ENCODE measurements at places on chromosomes 5 and 9.

GRCh38 chr9:106065579-106066214 lies 371.4 kb downstream of the TMEM38B start:
- no peak for DNase-seq

GRCh38 chr5:153624451-153624765 lies 133.9 kb downstream of the GRIA1 start:
- DNase-seq = no peak

DNA sequence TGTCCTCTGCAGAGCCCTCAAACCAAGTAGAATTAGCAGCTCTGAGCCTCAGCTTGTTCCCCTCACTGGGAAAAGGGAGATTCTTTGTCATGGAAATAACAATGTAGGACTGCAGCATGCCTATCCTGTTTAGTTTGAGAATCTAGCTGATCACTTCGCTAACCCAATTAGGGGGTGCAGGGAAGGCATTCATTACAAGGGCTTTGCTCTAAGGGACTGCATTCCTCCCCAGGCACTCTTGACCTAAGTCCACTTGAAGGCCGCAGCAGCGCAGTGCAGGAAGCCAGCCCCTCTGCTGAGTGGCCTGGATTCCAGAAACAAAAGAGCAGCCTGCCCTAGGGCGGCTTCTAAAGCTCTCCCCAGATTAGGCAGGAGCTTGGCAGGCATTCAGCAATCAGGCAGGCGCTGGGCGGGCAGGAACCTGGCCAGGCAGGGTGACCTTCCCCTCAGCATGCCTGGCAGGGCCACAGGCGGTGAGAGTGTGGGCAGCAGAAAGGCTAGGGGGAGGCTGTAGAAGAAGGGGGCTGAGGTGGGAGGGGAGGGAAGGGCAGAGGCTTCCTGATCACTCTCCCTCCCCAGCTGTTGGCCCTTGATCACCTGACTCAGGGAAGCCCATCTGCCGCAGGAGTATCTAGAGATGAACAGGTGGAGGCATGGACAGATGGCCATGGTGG lies 24.8 kb downstream of the CCNJL start:
- DNase-seq = peak; percentile 36

- DNase-seq = no peak
These were observed 283.0 kb upstream of the ITGA1 start for GRCh38 chr5:52504584-52505240.

DNA sequence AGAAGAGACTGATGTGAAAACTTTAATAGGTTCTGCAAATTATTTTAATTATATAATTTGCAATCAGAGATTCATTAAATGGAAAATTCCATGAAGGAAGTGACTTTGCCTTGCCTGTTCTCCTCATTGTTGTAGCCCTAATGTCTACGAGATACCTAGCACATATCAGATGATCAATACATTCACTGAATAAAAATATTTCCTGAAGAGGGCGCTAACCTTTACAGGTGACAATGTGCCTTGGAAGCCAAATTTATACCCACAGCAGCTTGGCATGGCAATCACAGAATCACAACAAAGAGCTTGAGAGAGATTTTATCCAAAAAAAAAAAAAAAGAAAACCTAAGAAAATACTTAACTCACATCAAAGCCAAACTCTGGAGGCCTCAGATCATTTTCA lies 17.4 kb downstream of the HAUS6 start:
- DNase-seq = no peak

DNA sequence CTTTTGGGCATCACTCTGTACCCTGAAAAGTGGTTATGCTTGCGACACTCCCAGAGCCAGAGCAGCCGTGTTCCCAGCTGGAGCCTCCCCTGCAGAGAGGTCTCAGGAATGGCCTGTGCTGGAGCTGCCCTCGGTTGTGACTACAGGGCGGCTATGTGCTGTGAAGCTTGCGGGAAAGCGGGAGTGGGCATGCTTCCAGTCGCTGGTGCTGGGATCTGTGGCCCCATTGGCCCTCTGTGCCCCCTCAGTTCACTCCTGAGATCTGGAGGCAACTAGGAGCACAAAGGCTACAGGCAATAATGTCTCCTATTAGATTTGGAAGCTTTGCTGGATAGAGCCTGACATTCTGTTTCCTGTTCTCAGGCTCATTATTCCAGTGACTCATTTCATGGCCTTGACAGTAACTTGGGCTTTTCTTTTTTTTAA lies 56.9 kb downstream of the GPR107 start:
- DNase-seq = no peak

DNA sequence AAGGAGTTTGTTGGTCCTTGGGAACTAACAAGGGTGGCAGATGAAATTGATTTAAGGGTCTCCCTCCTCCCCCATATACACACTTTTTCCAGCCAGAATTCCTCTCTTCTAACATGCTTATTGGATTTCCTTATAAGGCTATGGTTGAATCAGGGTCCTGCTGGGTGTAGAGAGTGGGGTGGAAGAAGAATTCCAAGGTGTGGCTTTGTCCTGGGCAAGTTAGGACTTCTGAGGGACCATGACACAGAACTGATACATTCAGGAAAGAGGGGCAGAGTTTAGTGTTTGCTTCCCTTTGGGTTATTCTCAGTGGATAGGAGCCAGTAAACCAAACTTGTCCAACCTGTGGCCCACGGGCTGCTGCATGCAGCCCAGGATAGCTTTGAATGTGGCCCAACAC lies 116.5 kb downstream of the SNX18 start:
- no peak for DNase-seq

DNA sequence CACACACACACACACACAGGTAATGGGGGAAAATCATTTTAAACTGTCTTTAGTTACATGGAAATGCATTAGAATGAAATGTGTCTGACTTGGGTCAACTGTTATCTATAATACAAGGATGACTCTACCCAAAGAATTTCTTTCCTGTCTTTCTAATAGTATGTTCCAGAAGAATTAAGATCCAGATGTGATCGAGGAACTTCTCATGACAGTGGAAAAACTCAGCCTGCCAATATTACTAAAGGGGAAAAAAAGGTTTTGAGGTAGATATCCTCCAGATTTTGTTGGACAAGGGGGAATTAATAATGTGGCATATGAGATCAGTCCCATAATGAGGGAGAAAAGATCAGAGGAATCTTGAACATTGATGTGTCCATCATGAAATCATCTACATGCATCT lies 190.6 kb upstream of the MAP3K1 start:
- DNase-seq = peak; percentile 42

DNA sequence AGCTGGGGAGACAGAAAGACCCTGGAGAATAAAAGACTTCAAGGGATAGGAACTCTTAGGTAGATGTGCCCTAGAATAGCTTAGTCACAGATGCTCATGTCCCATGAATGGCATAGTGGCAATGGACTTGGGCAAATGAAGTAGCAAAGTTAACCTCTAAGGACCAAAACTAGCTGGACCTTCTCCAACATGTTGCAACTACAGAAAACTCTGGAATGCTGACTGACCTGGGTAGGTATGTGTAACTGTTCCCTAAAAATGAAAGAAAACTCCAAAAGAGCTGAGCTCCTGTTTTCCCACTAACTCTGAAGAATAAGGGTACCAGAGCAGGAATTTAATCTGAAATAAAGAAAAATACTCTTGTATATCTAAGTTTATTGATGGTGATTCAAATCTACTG lies 12.5 kb upstream of the LPAR1 start:
- no peak for DNase-seq

All from muscle of back (tissue), 13 donors.